Heart right ventricle (tissue), 16 donors: ENCODE measurements at places on chromosomes 4 and X.

GRCh38 chr4:2402048-2402842 lies 16.2 kb downstream of the ZFYVE28 start:
- H3K27ac ChIP-seq: no peak overlapping the region
- peak overlapping the region; percentile 26 for H3K4me3 ChIP-seq
- peak; percentile 57 for DNase-seq
- H3K27me3 ChIP-seq: no peaks in the 10 kb centered on the region
- H3K36me3 ChIP-seq: no peaks in the 10 kb centered on the region
- peaks cover 25% of the 10 kb centered on the region for H3K4me1 ChIP-seq

GRCh38 chr4:41177016-41177415 lies 37.3 kb downstream of the APBB2 start:
- H3K4me1 ChIP-seq: no peaks in the 10 kb centered on the region
- DNase-seq: no peak
- H3K36me3 ChIP-seq: no peaks in the 10 kb centered on the region
- H3K4me3 ChIP-seq: no peak overlapping the region
- no peak overlapping the region for H3K27ac ChIP-seq
- H3K27me3 ChIP-seq: no peaks in the 10 kb centered on the region

- H3K36me3 ChIP-seq: no peaks in the 10 kb centered on the region
- no peak for DNase-seq
- H3K4me3 ChIP-seq: no peak overlapping the region
- H3K27me3 ChIP-seq: no peaks in the 10 kb centered on the region
- H3K4me1 ChIP-seq: no peaks in the 10 kb centered on the region
Measured at GRCh38 chrX:115373308-115373707, 83.8 kb downstream of the LUZP4 start.

- H3K36me3 ChIP-seq: peaks cover 47% of the 10 kb centered on the region
- H3K4me3 ChIP-seq: peak overlapping the region; percentile 72
- no peak for DNase-seq
- no peaks in the 10 kb centered on the region for H3K27me3 ChIP-seq
- peak overlapping the region; percentile 99 for H3K27ac ChIP-seq
- peaks cover 31% of the 10 kb centered on the region for H3K4me1 ChIP-seq
Measured at GRCh38 chr4:82898322-82899243, 2.0 kb upstream of the THAP9 start.

- H3K4me3 ChIP-seq: peak overlapping the region; percentile 53
- H3K36me3 ChIP-seq: no peaks in the 10 kb centered on the region
- peaks cover 13% of the 10 kb centered on the region for H3K4me1 ChIP-seq
- H3K27ac ChIP-seq: no peak overlapping the region
Measured at GRCh38 chrX:110316351-110317060, 1.4 kb downstream of the AMMECR1 start.

DNA sequence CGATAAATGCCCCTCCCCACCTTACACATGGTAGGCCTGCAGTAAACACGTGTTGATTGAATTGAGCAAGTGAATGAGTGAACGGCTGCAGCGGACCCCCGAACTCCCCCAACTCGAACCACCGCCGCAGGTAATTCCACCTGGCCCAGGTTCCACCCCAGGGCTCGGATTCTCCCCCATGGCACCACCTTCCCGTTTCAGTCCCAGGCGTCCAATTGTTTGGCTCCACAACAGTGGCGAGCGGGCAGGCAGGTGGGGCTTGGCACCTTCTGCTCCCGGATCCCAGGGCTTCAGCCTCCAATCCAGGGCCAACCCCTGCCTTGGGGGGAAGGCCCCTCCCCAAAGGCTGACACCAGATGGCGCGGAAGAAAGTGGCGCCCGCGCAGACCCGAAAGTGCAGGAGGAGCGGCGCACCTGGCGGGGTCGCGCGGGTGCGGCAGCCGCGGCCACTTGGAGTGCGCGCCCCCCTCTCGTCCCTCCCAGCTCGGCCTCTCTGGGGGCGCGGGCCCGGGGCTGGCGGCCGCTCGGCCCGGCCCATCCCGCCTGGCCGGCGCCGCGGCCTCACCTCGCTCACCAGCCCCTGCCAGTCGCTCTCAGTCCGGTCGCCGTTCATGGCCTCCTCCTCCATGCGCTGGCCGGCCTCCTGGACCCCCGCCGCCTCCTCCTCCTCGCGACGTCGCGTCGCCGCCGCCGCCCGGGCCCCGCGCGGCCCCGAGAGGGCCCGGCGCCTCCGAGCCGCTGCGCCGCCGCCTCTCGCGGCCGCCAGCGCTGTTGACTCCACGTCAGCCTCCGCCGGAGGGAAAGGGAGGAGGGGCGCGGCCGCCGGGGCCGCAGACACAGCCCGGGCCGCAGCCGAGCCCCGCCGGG lies at the start of gene CCDC149:
Gene CCDC149, minus strand, starts transcription at position 791 of the 867 bp plus-strand sequence. Its CDS starts 178 bp downstream, at position 613.
- H3K4me3 ChIP-seq: peak within 1 kb of the TSS; percentile 74
- DNase-seq: peak; percentile 76
- peak within 1 kb of the TSS; percentile 92 for H3K27ac ChIP-seq
- no peaks in the 10 kb centered on the region for H3K36me3 ChIP-seq

- no peak for DNase-seq
- H3K27ac ChIP-seq: no peak overlapping the region
- H3K4me1 ChIP-seq: no peaks in the 10 kb centered on the region
- H3K27me3 ChIP-seq: no peaks in the 10 kb centered on the region
Measured at GRCh38 chr4:171857302-171858012, 44.3 kb downstream of the GALNTL6 start.

DNA sequence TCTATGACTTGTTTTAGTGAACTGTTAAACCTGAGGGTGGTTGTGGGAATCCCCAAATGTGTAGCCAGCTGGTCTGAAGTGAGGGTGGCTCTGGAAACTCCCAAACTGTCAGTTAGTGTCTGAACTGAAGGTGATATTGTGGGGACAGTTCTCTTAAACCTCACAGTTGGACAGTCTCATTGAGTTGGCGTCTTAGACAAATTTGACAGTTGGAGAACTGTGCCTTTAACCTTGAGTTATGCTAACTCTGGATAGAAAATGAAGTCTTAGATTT lies 20.7 kb upstream of the CTSO start:
- no peak for DNase-seq
- no peaks in the 10 kb centered on the region for H3K36me3 ChIP-seq

- no peak overlapping the region for H3K4me3 ChIP-seq
- no peak for DNase-seq
- H3K27me3 ChIP-seq: no peaks in the 10 kb centered on the region
- no peak overlapping the region for H3K27ac ChIP-seq
- H3K4me1 ChIP-seq: no peaks in the 10 kb centered on the region
Measured at GRCh38 chr4:11165052-11165451, 263.6 kb downstream of the HS3ST1 start.

GRCh38 chr4:99458911-99459447 lies 23.8 kb upstream of the ADH7 start:
- no peaks in the 10 kb centered on the region for H3K27me3 ChIP-seq
- H3K36me3 ChIP-seq: no peaks in the 10 kb centered on the region
- DNase-seq: no peak
- no peak overlapping the region for H3K4me3 ChIP-seq

GRCh38 chr4:126742048-126742447 lies 890.7 kb upstream of the INTU start:
- no peaks in the 10 kb centered on the region for H3K36me3 ChIP-seq
- no peak overlapping the region for H3K27ac ChIP-seq
- no peak overlapping the region for H3K4me3 ChIP-seq

DNA sequence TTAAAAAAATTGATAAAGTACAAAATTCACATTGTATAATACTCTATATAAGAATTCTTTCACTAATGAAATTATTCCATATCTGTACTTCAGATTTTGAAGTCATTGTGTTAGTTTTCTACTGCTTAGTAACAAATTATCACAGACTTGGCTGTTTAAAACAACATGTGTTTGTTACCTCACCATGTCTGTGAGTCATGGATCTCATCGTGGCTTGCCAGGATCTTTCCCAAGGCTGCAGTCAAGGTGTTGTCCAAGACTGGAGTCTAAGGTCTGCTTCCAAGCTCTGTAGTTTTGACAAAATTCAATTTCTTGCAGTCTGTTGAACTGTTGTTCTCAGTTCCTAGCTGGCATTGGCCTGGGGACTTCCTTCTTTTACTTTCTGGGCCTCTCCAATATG lies 1286.9 kb downstream of the ADGRL3 start:
- no peaks in the 10 kb centered on the region for H3K4me1 ChIP-seq
- DNase-seq: no peak
- no peaks in the 10 kb centered on the region for H3K36me3 ChIP-seq
- no peaks in the 10 kb centered on the region for H3K27me3 ChIP-seq
- H3K4me3 ChIP-seq: no peak overlapping the region

DNA sequence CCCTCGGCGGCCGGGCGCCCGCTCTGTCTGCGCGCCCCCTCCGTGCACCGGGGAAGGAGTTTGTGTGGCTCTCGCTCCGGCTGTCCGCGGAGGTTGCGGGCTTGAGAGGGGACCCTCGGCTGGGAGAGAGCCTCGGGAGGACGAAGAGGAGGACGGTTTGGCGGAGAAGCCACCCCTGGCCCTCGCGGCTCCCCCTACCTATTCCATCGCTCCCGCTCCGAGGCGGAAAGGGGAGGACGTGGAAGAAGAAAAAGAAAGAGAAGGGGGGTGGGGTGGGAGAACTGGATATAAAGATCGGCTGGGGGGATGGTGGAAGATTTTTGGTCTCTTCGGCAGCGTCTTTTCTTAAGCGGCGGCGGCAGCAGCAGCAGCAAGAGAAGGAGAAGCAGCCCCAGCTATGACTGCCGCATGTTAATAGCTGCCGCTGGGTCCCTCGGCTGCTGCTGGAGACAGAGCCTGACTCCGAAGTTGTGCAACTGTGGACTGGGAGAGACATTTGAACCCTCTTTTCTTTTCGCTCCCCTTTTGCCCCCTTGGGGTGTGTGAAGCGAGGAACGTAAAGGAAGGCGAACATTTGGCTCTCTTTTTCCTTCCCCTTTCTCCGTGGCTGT lies 895 bp downstream of the ADGRL3 start:
- peak overlapping the region; percentile 45 for H3K27ac ChIP-seq
- no peak for DNase-seq
- peaks cover 57% of the 10 kb centered on the region for H3K27me3 ChIP-seq
- H3K4me1 ChIP-seq: no peaks in the 10 kb centered on the region
- peak overlapping the region; percentile 65 for H3K4me3 ChIP-seq

DNA sequence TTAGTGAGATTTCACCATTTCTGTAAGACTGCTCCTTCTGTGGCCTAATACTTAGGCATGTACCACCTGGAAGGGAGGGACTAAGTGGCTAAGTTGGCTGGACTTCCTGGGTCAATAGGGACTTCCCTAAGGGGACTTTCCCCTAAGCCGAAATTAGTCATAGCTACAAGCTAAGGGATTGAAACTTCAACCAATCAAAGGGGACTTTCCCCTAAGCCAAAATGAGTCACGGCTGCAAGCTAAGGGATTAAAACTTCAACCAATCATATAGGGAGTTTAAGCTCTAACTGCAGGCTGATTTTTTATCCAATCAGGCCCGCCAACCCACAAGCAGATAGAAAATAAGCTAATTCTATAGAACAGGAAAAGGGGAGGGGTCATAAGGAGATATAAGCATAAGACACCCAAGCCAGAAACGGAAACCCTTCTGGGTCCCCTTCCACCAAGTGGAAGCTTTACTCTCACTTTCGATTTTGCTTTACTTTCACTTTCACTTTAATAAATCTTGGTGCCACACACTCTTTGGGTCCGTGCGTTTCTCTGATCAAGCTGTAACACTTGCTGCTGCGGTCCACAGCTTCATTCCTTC lies 382.8 kb downstream of the KLHL4 start:
- no peak overlapping the region for H3K4me3 ChIP-seq
- no peaks in the 10 kb centered on the region for H3K27me3 ChIP-seq
- DNase-seq: no peak
- no peak overlapping the region for H3K27ac ChIP-seq
- H3K4me1 ChIP-seq: no peaks in the 10 kb centered on the region

GRCh38 chrX:153494541-153495361 lies at the start of gene BGN:
Gene BGN (plus strand): TSS chrX:153494980. CDS start chrX:153504632, 9,652 bp downstream.
- no peaks in the 10 kb centered on the region for H3K27me3 ChIP-seq
- H3K27ac ChIP-seq: peak within 1 kb of the TSS; percentile 71
- no peaks in the 10 kb centered on the region for H3K36me3 ChIP-seq
- peaks cover 14% of the 10 kb centered on the region for H3K4me1 ChIP-seq

DNA sequence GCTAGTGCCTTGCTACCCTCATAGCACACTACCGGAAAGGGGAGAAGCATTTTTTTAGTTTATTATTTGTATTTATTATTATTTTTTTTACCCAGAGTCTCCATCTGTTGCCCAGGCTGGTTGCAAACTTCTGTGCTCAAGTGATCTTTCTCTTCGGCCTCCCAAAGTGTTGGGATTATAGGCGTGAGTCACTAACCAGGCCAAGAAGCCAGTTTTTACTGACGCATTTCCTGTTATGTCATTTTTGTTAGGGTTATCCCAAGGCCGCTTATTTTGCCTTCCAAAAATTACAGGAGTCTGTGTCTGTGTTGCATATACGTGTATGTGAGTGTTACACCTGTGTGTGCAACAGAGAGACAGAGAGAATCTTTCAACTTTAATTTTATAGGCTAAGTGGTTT lies 404.5 kb downstream of the GBA3 start:
- H3K4me1 ChIP-seq: no peaks in the 10 kb centered on the region
- no peaks in the 10 kb centered on the region for H3K36me3 ChIP-seq
- no peaks in the 10 kb centered on the region for H3K27me3 ChIP-seq
- DNase-seq: no peak

DNA sequence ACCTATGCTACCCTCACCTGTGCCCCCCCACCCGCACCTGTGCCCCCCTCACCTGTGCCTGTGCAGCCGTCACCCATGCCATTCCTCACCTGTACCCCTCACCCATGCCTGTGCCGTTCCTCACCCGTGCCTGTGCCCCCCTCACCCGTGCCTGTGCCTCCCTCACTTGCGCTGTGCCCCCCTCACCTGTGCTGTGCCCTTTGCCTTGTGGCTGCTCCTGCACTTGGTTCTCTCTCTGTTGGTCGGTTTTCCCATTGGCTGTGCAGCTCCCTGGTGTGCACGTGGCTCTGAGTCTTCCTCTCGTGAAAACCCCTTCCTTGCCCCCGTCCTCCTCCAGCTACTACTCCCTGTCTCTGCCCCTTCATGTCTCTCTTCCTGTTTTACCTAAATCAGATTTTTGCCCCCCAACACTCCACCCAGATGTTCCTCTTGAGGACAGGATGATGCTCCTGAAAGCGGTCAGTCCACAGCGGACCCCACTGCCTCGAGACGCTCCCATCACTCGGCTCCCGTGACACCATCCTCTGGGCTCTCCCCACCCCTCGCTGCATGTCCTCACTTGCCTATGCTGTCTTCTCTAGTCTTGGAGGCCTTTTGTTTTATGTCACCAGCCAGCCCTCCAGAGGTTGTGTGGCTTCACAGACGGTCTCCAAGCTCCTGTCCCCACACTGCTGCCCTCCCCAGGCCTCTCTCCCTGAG lies 6.8 kb downstream of the MAEA start:
- DNase-seq: no peak
- H3K27me3 ChIP-seq: no peaks in the 10 kb centered on the region
- H3K36me3 ChIP-seq: no peaks in the 10 kb centered on the region
